ENCODE measurements at places on chromosomes 12 and 14. TPM values are rescaled to one million over a fixed set of nuclear protein-coding genes. Genes with fewer than 3 reads are reported as not detected.

GPRC5D gene
- not detected for total RNA-seq

FAM186B gene
- 0.11 TPM for total RNA-seq

KCNA5 gene
- not detected for total RNA-seq

NTS gene
- total RNA-seq, result 0.34 TPM

KRT6A gene
- total RNA-seq, result not detected

CCND2 gene
- 69.9 TPM for total RNA-seq

PMCH gene
- total RNA-seq, result not detected

RPL10L gene
- not detected for total RNA-seq

KLRD1 gene
- total RNA-seq, result 0.11 TPM

CLEC9A gene
- total RNA-seq, result not detected

CIROP gene
- total RNA-seq, result not detected

REP15 gene
- total RNA-seq, result 15.4 TPM

RNF10 gene
- total RNA-seq, result 97.4 TPM

NPFF gene
- total RNA-seq, result not detected

DDX54 gene
- 38.3 TPM for total RNA-seq

GALNT9 gene
- not detected for total RNA-seq

BTG1 gene
- total RNA-seq, result 27.4 TPM

SLC16A7 gene
- 3.3 TPM for total RNA-seq

CCDC88C gene
- total RNA-seq, result 11.5 TPM

MDP1 gene
- total RNA-seq, result 13.1 TPM

CLEC1A gene
- 15.8 TPM for total RNA-seq

ERBB3 gene
- 0.33 TPM for total RNA-seq

SLC6A13 gene
- not detected for total RNA-seq

MMP14 gene
- total RNA-seq, result 51.7 TPM

HHIPL1 gene
- 1.2 TPM for total RNA-seq

TGM1 gene
- 0.09 TPM for total RNA-seq

TAS2R31 gene
- total RNA-seq, result 2.7 TPM

Data from dermis lymphatic vessel endothelial cell (primary cell).